ENCODE measurements at places on chromosomes 4 and X.

GRCh38 chr4:183658362-183659028, 490 bp downstream of the RWDD4 start:
- DNase-seq, result peak; percentile 8

DNA sequence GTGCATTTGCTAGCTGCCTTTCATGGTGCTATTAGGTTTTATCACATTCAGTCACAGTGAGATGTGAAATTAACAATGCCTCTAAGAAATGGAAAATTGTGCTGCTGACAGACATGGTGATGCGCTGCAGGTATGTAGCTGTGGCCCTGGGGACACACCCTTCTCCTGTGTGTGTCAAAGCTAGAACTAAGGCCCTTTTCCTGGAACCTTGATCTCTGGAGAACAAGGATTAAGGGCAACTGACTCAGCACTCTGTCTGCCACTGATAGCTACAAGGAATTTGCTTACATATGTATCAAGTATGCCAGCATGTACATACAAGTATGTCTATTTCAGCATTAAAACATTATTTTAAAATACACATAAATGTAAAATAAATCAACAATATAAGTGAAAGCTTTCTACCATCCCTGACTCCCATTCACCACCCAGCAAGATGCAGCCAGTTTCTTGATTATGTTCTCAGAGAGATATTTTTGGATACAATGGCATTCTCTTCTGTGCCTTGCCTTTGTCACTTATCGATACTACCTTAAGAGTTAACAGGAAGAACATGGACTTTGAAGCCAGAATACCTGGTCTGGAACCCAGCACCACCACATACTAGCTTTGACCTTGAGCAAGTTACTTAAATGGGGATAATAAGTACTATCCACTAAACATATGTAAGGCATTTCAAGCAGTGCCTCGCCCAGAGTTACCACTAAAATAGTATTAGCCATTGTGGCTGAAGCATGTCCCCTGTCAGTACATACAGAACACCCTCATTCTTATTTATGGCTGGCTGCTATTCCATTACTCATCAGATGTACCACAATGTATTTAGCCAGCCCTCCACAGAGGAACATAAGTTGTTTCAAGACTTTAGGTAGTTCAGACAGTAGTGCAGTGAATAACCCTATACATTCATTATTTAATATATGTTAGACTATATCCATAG, 68.5 kb downstream of the NPNT start:
- DNase-seq, result no peak

GRCh38 chr4:153045111-153045982, 109.2 kb downstream of the FHDC1 start:
- no peak for DNase-seq

DNA sequence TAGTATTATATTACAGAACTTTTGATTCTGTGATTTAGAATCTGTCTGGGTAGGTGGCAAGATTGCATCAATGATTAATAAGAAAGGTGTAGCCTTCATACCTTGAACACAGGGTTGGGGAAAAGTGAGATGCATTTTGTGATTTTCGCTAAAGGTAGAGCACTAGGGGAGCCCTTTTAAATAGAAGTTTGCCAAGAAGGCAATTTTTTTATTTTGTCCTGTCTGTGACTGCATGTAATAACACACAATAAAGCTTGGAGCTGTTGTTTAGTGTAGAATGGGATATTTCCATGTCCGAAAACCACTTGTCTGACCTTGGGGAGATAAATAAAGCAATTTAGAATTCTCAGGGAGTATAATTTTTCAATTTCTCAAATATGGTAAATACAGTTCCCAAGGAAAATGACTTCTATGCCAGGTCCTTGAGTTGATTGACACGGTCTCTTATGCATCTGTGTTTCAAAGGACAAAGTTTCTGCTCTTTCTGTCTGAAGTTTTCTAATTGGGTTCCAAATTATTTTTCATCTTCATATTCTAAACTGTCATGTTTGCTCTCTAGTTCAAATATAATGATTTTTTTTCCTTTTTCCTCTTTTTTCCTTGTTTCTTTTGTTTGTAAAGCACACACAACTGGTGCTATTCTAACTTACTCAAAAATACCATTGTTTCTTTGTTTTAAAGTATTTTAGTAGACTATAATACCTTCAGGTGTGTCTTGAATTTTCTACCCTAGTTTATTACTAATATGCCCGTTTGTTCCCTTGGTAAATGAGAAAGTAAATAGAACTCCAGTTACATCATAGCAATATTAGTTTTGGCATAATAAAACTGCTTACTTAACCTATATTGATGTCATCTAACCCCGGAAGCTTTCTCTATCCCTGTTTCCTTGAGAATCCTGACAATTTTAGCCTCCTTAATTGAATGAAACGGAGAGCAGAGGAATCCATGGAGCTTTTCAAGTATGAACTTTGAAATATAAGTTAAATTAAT, 87.8 kb upstream of the BMPR1B start:
- no peak for DNase-seq

GRCh38 chrX:3763111-3763510, 49.7 kb upstream of the PRKX start:
- no peak for DNase-seq

- no peak for DNase-seq
Observed at GRCh38 chr4:166822386-166822785, 411.9 kb downstream of the SPOCK3 start.

DNA sequence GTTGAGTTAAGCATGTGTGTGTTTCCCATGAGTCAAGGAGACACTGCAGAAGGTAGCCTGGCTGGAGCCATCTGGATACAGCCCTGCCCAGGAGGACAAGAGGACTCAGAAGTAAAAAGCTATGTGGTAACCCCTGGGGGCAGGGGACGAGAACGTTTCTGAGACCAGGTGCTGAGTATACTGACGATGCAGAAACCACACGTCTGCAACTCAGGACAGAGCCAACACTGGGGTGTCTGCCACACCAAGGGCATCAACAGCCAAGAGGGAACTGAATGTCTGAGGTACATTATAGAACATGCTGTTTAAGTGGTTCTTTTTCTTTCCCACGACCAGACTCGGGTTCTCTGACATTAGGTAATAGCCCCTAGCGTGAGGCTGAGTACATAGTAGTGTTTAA, 94.1 kb upstream of the GPR34 start:
- DNase-seq, result no peak

GRCh38 chrX:8657883-8658282, 74.1 kb downstream of the ANOS1 start:
- DNase-seq, result no peak

- DNase-seq, result no peak
Observed at GRCh38 chr4:138894709-138895108, 120.9 kb upstream of the NOCT start.

- no peak for DNase-seq
Observed at GRCh38 chr4:153764601-153765368, 5.0 kb upstream of the RNF175 start.

GRCh38 chr4:100348473-100348872, 158.2 kb upstream of the DDIT4L start:
- DNase-seq, result no peak

DNA sequence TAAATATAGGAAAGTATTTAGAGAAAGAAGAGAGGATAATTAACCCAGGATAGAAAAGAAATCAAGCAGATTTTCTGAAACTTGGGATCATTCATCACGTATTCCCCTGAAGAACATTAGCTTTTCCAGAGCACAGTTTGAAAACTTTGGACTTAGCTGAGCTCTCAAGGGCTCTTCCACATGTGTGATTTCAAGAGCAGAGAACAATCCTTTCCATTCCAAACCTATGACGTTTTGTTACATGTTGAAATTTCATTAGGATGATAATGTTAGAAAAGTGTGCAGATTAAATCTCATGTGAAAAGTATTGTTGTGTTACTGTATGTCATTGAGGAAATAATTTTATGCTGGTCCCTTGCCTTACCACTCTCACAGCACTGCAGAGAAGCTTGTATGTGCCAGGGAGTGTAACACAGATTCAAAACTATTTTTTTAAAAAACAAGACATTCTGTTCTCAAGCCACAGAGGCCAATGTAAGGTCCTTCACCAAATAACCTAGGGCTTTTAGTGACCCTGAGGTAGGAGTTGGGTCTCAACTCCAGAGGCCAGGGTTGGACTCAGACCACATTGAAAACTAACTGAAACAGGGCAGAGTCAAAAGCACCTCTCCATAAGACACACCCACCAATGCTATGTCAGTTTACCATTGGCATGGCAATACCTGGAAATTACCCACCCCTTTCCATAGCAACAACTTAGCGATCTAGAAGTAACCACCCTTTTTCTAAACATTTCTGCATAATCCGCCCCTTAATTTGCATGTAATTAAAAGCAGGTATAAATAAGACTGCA, 141.3 kb downstream of the ANXA5 start:
- DNase-seq, result no peak

DNA sequence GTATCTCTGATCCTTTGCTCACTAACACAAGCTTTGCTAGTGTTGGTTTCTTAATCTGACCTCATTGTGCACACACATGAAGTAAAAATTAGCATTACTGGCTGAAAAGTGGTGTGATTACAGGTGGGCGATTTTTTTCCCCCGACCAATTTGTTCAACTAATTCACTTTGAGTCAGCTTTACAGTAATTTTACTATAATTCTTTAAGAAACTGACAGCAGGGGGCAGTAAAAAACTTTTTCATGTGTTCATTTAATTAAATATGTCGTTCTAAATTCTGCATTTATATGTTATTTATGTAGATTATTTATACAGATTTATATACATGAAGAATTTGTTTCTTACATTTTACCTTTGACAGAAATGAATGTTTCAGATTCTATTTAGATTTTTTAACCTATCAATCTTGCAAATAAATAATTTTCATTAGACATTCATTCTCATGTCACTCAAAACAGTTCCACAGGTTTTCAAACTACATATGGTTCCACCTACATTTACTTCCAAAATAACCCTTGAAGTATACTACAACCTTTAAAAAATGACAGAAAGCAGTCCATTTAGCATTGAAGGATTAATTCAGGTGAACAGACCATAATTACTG, 17.5 kb downstream of the PALLD start:
- no peak for DNase-seq

DNA sequence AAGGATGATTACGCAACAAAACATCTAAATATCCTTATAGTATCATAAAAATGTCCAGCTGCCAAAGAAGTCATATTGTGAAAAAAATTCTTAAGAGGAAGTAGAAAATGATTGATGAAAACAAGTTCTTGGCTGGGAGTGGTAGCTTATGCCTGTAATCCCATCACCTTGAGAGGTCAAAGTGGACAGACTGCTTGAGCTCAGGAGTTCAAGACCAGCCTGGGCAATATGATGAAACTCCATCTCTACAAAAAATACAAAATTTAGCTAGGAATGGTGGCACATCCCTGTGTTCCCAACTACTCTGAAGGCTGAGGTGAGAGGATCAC, 577.6 kb downstream of the KLHL13 start:
- DNase-seq, result no peak

GRCh38 chr4:148923881-148924280, 481.7 kb upstream of the NR3C2 start:
- DNase-seq, result no peak

GRCh38 chrX:17012465-17012864, 66.0 kb downstream of the REPS2 start:
- no peak for DNase-seq

DNA sequence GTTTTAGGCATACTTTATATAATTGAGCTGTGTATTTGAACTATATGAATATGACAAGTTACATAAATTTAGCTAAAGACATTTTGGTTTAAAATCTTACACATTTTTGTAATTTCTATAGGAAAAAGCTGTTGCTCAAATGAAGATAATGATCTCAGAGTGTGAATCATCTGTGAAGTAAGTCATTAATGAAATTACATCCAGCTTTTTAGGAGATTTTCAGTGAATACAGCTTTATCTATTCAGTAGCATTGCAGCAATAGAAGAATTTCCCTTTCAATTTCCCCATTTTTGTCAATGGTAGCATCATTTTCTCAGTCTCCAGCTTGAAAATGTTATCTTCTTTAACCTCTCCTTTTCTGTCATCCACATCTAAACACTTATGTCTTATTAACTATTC, 59.5 kb downstream of the CEP135 start:
- no peak for DNase-seq
